ENCODE measurements at places on chromosomes 1 and 21. TPM values are rescaled to one million over a fixed set of nuclear protein-coding genes. Genes with fewer than 3 reads are reported as not detected.

DNA sequence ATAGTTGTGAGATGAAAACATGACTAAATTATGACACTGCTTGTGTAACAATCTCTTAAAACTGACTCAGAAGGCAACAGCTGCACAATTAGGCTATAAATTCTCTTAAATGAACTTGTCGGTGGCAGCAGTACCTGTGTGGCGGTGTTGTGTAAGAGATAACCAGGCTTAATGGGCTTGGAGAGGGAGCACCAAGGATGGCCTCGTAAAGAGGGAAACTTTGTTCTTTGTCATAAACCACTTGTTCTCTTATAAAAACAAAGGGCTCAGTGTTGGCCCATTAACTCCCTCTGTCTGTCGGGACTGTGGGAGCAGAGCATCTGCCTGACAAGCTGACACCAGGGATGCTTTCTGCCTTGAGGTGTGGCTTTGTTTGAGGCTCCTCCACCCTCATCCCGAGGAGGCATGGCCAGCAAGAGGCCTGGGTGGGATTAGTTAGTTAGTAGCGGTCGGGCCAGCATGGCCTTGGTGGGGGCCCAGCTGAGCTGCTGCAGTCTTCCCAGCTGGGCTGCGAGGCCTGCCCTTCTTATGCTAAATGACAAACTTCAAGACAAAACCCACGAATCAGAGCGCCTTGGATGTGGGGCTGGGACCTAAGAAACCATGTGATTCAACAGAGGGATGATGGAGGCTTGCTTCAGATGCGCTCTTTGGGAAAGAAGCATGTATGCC, 171.4 kb downstream of the CAMTA1 start:
- DNase-seq, result no peak

Gene CCDC17
- total RNA-seq, result 0.94 TPM

DNA sequence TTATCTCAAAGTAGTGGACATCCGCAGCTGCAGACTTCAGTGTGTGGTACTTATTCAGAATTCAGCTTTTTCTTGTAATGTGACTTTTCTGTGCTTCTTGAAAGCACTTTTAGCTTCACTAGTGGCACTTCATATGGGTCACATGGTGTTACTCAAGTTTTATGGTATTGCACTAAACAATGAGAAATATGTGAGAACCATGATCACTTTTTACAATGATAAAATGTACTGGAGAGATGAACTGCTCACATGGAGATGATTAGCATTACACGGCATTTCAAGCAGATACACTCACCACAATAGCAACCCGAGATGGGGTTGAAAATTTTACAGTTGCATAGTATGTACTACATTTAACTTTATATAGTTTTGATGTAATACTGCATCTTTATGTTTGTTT, 40.1 kb upstream of the GPR52 start:
- no peak for DNase-seq

DNA sequence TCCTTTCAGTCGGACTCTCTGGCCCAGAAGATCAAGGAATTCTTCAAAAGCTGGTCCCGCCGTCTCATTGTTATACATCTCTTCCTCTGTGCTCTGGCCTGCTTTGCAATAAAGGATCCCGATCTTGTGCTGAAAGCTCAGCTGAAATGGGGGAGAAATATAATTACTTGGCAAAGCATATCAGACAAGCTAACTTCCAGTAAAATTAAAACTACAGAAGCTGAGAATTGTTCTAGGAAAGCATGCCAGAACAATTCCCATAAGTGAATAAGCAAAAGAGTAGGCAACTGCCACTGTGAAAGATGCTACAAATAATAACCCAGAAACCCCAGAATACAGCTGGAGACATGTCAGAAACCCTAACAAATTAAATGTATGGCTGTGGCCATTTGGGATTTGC, 146.1 kb downstream of the SIPA1L2 start:
- no peak for DNase-seq

- DNase-seq, result no peak
Observed at GRCh38 chr1:26839339-26839722, 12.8 kb downstream of the ZDHHC18 start.

Gene SEMA4A
- not detected for total RNA-seq

DNA sequence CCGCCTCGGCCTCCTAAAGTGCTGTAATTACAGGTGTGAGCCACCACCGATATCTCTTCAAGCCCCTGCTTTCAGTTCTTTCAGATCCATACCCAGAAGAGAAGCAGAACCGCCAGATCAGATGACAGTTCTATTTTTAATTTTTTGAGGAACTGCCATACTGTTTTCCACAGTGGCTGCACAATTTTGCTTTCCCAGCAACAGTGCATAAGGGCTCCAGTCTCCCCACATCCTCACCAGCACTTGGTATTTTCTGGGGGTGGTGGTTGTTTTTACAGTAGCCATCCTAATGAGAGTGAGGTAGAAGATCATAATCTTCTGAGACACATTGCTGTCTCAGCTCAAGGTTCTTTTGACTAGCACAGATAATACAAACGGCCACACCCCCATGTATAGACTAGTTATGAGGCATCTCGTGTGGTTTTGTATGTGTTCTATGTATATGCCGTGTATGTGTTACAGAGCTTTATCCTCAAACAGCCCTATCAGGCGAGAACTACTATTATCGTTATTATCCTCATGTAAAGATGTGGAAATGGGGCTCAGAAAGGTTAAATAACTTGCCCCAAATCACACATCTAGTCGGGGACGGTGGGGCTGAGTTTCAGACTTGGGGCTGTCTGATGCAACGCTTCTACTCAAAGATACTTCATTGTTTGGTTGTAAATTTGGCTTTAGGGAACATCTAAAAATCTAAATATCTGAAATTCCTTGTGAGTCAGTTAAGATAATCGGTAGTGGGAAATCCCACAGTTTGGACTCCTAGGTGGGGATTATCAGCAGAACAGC, 12.0 kb downstream of the FHAD1 start:
- DNase-seq, result no peak

GRCh38 chr1:198171667-198172540, 15.1 kb downstream of the NEK7 start:
- no peak for DNase-seq

GRCh38 chr1:59279645-59280044, 17.2 kb upstream of the FGGY start:
- no peak for DNase-seq
